ENCODE measurements at places on chromosomes 11 and 22. TPM values are rescaled to one million over a fixed set of nuclear protein-coding genes. Genes with fewer than 3 reads are reported as not detected.

The NFAM1 gene
- 0.21 TPM for total RNA-seq

DNA sequence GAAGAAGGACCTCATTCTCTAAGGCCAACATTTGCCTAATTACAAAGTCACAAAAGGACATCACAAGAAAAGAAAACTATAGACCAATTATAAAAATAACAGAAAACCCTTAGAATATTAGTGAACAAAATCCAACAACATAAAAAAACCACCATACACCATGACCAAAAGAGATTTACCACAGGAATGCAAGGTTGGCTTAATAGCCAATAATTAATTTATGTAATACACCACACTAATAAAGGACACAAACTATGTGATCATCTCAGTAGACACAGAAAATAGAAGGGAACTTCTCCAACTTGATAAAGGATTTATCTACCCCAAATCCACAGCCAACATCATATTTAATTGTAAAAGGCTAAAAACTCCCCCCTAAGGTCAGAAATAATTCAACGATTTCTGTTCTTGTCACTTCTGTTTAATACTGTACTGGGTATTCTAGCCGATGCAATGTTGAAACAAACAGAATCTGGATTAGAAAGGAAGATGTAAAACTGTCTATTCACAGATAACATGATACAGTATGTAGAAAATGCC lies 24.9 kb downstream of the CLTCL1 start:
- H3K27me3 ChIP-seq: peaks cover 4% of the 10 kb centered on the region
- no peak overlapping the region for H3K4me3 ChIP-seq
- DNase-seq: no peak
- no peak overlapping the region for H3K27ac ChIP-seq

The P2RX6 gene
- 0.07 TPM for total RNA-seq

DNA sequence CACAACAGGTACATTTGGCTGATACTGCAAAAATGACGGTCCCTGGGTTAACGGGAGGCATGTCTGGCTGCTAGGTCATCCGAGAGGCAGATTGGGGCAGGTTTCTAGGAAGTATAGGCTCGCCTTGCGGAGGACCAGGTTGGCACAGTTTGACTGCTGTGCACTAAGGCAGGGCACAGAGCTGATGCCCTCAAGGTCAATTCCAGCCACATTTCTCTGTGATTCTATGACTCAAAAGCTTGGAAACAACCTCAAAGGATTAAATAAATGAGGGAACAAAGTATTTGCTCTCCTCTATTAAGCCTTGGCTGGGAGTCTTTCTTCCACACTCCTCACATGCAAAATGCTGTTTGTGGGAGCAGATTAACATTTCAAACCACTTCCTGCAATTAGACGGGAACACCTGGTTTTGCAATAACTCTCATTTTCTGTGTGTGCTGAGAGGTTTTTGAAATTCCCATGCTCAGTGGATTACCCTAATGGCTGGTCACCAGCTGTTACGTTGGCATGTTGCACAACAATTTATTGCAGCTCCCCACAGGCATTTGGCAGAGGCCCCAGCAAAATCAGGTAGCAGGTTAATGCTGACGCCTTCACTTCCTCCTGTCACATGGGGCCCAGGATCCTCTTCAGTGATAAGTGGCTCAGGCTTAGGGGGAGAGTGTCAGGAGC lies 61.0 kb upstream of the PLET1 start:
- peaks cover 4% of the 10 kb centered on the region for H3K27me3 ChIP-seq
- peaks cover 2% of the 10 kb centered on the region for H3K4me1 ChIP-seq
- no peak for DNase-seq
- H3K4me3 ChIP-seq: no peak overlapping the region

DNA sequence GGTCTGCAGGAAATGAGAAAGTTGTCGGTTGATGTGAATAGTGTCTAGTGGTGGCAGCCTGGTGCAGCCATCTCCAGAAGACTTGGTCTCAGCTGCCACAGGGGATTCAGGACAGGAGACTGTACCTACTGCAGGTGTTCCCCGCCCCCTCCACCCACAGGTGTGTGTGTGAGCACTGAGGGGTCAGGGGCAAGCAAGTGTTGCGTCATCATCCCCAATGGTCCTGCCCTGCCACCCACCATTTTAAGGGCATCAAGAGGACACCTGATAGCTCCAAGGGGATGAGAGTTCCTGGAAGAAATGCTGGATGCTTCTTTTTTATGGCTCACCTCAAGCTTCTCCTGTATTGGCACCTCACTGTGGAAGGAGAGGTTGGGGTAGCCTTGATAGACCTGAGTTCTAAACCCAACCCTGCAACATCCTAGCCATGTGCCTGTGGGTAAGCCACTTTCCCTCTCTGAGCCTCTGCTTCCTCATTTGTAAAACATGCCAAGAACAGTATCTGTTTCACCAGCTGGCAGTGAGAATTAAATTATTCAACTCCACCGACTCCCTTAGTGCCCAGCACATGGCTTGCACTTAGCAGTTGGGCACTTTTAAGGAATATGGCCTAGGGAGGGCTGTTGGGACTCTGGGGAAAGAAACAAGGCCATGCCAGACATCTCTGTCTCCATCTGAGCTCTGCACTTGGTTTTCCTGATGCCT lies 6.1 kb downstream of the C11orf91 start:
- H3K4me3 ChIP-seq: no peak overlapping the region
- H3K27ac ChIP-seq: no peak overlapping the region
- H3K4me1 ChIP-seq: peaks cover 12% of the 10 kb centered on the region

The LUZP2 gene
- not detected for total RNA-seq

The SSRP1 gene
- total RNA-seq: 214 TPM

DNA sequence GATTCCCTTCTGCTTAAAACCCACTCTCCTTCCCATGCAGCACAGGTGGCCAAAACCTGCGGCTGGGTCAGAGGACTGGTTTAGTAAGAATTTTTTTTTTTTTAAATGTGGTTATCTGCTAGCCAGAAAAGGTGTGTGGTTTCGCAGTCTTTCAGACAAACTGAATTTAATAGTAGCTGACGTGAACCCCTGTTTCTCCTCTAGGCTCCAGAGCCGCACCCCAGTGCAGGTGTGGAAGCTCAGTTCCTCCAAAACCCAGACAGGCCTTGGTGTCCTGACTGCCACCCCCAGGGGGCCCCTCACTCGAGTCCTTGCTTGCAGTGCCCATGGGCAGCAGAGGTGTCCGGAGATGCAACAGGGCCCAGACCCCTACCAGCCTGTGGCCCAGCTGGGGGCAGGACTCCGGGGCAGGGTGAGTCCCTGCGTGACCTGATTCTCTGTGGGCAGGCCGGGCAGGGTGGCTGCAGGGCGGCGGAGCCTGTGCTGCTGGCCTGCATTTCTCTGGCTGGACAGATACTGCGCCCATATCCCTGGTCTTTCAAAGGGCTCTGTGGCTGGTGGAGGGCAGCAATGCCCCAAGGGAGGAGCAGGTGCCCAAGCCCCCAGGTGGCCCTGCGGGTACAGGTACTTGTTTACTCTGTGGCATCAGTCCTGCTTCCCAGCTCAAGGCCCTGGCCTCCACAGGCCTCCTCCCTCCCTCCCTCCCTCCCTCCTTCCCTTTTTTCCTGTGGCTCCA lies 15.2 kb downstream of the KCNQ1 start:
- no peaks in the 10 kb centered on the region for H3K36me3 ChIP-seq
- peaks cover 7% of the 10 kb centered on the region for H3K27me3 ChIP-seq
- no peak overlapping the region for H3K27ac ChIP-seq

All from activated T-helper 2 cell treated with anti-CD3 and anti-CD28 coated beads, Interferon-gamma antibody, Interleukin-2, Interleukin-4, amounts not matched to agents 10 μg/mL and 5 μg/mL and 100 μg/mL, durations not matched to agents 14 hours and 24 hours and 36 hours (primary cell).